ENCODE measurements at places on chromosomes 11 and 22.

GRCh38 chr22:44205516-44206329, 25.0 kb downstream of the PARVG start:
- DNase-seq: no peak

DNA sequence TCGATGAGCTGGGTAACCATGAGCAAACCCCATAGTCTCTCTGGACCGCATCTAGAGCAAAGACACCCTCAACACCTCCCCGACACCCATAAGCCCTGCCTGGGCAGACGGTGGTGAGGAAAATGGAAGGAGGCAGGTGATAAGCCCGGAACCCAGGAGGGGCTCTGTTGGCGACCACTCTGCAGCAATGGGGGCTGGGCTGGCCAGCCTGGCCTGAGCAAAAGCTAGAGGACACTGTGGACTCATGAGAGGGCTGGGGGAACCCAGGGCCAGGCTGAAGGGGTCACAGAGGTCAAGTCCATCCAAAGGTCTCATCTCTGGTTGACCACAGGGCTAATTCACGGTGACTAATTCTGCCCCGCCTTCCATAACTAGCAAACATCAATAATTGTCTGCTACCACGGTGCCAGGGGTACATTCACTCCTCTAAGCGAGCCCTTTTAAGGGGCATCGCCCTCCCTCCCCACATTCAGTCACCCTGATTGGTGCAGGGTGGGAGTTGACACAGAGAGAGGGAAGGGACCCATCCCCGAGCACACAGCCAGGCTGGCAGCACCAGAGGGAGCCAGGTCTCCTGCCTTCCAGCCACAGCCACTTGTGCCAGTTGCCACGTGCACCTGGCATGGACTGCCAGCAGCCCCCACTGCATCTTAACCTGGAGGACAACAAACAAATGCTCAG, 4.0 kb downstream of the PYGM start:
- DNase-seq: no peak

DNA sequence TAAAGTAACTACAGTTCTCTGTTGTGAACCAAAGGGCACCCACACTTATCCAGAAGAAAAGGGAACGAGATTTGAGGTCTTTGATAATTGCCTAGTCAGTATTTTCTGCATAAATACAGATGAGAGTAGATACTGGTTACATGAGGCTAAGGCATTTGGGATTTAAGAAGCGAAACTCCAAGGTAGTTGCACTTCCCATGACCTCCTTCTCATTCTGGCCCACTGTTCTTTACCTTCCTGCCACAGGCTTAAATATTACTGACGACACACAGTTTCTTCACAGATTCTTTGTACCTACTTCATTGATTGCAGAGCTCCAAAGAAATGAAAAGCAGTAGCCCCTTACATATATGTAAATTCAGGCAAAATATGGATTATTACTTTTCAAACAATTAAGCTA, 915.3 kb downstream of the LRRC4C start:
- no peak for DNase-seq

- DNase-seq: no peak
These were observed 52.9 kb downstream of the COPB1 start for GRCh38 chr11:14446701-14447169.

- no peak for DNase-seq
These were observed 31.7 kb downstream of the NEAT1 start for GRCh38 chr11:65454311-65454695.

DNA sequence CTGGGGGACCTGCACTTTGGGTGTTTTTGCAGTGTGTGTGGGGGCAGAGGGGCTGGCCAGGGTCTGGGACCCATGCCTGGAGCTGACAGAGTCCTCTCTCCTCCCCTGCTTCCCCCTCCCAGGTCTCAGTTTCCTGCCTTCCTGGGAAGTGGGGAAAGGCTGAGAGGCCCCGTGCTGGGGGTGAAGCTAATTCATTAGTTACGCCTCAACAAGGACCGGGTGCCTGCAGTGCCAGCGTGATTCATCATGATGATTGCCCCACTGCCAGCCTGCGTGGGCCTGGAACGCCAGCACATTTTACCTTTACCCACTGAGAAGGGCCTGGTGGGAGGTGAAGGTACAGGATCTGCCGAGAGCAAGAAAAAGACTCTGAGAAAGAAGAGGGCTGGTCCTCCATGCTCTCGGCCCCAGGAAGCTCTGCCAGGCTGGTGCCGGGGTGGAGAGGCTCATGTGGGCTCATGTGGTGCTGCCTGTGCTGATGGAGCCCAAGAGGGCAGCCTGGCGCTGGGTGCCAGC, 2.9 kb upstream of the LRRC10B start:
- DNase-seq: no peak

DNA sequence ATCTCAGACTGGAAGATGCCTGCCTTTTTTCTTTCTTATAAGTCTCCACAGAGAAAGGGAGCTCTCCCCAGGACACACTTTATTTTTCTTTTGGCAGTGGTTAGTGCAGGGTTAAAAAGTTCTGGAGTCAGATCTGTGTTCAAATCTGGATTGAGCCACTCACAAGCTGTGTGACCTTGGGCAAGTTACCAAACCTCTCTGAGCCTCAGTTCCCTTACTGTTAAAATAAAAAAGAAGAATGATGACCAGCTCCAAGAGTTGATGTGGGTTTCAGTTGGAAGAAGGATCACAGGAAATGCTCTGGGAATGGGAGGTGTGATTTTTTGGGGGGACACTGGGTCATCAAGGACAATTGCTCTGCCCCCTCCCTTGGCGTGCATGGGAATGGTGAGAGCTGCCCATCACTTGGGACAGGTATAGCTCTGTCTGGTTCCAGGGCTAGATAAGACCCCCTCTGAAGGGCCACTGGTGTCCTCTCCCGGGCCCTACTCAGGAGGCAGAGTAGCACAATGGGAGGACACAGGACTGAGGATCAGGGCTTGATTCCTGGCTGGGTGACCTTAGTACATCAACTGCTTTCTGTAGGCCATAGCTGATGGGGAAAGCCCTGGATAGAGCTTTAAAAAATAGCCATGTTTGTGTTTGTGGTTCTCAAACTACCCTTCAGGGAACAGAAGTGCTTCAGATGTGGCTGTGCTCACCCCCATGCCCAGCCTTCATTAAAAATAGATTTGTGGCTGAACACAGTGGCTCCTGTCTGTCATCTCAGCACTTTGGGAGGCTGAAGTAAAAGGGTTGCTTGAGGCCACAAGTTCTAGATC, 228.3 kb downstream of the MIAT start:
- DNase-seq: no peak

DNA sequence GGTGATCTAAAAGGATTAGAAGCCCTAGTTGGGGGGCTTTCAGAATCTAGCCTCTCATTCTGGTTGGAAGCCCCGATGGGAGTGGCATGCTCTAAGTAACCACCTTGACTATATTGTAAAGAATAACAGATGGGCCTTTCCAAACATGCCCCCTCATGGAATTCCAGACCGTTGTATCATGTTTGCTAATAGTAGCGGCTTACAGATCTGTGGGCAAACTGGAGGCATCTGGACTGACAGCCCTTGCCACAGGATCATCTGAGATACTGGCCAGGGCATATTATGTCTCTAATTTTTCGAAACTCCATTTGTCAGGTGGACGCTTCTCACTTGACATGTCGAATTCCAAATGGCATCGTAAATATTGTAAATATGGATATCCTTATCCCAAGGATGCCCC, 10.5 kb downstream of the APIP start:
- DNase-seq: no peak

- no peak for DNase-seq
These were observed 995 bp downstream of the TMEM134 start for GRCh38 chr11:67468056-67468455.

DNA sequence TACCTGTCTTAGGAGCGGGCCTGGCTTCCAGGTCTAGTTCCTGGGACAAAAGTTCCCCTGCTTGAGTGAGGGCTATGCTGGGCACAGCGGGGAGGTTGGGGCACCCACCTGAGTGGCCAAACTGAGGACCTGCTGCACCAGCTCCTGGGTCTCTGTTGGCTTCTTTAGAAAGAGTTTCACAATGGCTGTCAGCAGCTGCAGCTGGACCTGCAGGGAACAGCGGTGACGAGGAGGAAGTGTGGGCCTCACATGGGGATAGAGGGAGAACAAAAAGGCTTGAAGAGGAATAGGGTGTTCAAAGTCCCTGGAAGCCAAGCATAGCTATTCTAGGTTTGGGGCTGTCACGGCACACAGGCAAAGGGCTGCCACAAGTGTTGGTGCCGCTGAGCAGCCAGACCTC, 26.7 kb upstream of the RASL10A start:
- no peak for DNase-seq

DNA sequence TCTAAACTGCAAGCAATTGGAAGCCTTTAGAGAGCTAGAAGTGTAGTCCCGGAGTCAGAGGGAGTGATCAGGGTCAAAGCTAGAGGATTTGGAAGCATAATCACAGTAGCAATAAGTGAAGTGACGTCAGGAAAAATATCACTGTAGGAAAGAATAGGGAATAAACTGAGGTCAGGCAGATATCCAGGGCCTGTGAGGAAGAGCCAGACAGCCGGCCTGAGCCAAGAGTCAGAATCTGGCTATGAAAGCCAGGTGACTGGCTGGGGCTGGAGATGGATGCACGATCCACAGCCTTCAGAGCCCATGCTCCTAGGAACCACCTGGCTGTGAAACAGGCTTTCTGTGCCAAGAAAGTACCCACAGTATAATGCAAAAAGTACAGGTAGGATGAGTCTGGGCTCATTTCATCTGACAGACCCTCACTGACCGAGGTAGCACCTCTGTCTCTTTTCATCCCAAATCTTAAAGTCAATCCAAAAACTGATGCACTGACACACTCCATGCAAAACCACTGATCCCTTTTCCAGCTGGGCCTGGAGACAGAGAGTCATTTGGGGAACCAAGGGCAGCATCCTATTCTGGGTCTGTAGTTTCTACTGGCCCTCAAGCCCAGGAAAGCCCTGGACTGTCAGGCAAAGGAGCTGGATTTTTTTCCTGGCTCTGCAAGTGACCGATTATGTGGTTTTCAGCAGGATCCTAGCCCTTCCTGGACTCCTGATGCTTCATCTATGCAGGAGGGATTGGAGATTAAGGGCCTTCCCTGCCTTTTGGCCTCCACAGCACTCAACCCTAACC, 21.3 kb downstream of the TRIM66 start:
- DNase-seq: no peak

DNA sequence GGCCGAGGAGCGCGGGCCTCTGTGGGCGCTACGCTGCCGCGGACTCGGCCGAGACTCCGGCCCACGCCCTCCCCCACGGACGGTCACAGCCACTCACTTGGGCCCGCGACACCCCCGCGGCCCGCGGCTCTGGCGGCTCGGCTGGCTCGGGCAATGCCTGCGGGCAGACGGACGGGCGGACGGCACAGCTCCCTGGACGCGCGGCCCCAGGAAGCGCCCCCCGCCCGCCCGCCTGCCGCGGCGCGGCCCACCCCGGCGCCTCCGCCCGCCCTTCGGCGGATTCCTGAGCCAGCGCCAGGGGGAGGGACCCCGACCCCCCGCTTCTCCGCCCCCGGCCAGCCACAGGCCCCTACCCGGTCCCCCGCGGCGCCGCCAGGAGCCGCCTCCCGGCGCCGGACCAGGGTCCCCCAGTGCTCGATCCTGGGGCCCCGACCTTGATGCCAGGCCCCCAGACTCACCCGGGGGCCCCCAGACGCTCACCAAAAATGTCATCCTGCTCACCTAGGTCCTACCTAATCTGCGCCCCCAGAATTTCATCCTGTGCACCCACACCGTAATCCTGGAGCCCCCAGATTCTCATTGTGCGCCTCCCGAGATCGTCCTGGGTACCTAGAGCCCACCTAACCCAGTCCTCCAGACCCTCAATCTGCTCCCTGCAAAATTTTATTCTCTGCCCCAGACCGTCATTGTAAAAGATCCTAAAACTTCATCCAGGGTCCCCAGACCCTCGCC, at the start of gene EFEMP2:
Gene EFEMP2 (minus strand): TSS at position 215 of the 732 bp plus-strand sequence. CDS start 446 bp downstream, outside the sequence.
- DNase-seq: peak; percentile 44

DNA sequence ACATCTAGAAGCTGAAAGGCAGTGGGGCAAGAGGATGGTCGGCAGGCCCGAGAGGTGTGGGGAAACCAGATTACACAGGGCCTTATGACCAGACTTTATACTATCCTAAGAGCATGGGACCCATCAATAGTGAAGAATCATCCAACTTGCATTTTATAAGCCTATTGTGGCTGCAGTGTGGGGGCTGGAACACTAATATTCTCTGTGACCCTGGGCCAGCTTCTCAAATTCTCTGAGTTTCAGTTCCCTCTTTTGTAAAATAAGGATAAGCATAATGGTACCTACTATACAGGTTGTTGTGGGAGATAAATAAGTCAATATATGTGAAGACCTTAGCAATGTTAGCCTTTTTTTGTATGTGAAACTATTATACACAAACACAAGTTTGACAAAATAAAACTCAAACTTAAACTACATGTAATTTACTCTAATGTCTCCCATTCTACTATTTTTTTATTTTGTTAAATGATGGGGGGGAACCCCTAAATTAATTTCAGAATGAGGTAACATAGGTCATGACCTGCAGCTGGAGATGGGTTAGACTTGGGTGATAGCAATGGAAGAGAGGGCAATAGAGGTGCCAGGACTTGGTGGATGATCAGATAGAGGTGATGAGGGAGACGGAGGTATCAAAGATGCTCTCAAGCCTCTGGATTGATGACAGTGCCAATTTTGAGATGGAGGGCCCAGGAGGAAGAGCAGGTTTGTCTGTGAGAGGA, 30.1 kb downstream of the SMCO4 start:
- no peak for DNase-seq

GRCh38 chr11:59794417-59794816, 16.2 kb downstream of the MRPL16 start:
- no peak for DNase-seq

DNA sequence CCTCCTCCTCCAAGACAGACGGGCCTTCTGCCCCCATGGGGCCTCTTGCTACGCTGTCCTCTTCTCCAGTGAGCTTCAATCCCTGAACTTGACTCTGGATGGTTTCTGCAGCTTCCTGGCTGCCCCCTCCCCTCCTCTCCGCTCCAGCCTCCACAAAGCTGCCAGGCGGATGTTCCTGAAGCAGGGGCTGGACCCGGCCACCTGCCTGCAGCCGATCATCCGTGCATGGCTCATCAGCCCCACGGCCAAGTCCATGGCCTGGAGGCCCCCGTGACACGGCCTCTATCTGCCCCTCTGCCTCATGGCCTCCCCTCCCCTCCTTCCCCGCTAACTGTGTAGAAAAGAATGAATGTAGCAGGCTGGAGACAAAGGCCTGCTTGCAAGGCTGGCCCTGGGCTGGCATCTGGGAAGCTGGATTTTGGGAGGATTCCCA, 6.8 kb upstream of the SUN2 start:
- DNase-seq: no peak

DNA sequence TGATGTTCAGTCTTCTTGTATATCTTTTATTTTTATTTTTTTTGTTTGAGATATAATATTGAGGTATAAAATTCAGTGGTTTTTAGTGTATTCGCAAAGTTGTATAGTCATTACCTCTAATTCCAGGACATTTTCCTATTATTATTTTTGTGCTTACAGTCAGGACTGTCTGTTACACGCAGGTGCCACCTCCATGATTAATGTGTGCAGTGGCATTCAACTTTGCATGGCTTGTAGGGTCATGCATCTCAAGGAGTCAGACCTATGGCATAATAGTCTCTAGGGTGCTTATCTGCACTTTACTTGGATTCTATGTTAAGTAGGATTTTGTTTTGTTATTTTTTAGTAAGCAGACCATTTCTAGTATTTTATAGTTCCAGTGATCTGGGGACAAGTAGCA, 1.0 kb downstream of the CTR9 start:
- no peak for DNase-seq
